ENCODE measurements at places on chromosomes 3 and 15. TPM values are rescaled to one million over a fixed set of nuclear protein-coding genes. Genes with fewer than 3 reads are reported as not detected.

The GOLGA8T gene
- not detected for total RNA-seq

The TRANK1 gene
- 0.13 TPM for total RNA-seq

- DNase-seq = no peak
Observed at GRCh38 chr15:35936284-35936683, 390.3 kb upstream of the DPH6 start.

The EEFSEC gene
- 16.8 TPM for total RNA-seq

GRCh38 chr15:79682285-79682684 is 214.5 kb downstream of the MTHFS start:
- DNase-seq = no peak

GRCh38 chr3:117350371-117350770 is 640.8 kb downstream of the TUSC7 start:
- no peak for DNase-seq

DNA sequence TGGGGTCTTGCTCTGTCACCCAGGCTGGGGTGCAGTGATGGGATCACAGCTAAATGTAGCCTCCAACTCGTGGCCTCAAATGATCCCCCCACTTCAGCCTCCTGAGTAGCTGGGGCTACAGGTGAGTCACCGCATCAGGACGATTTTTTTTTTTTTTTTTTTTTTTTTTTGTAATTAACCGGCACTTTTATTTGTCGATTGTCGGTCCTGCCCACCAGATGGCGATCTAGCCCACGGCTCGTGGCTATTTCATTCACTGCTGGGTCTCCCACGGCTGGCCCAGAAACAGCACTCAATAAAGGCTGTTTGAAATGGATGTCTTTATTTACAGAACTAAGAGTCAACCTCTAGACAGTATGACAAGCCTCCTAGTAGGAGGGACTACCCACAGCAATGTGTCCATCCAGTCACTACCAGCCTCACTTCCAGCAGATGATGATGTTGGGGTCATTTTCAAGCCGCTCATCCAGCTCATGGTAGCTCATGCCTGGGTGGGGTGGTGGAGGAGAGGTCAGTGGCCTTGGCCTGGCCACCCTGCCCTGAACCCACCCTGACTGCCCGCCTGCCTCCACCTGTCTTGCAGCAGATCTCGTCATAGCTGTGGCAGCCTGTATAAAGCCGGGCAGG is 1.8 kb upstream of the ZMYND10 start:
- peak; percentile 74 for DNase-seq

GRCh38 chr3:25781145-25781757 is 2.0 kb downstream of the NGLY1 start:
- no peak for DNase-seq

DNA sequence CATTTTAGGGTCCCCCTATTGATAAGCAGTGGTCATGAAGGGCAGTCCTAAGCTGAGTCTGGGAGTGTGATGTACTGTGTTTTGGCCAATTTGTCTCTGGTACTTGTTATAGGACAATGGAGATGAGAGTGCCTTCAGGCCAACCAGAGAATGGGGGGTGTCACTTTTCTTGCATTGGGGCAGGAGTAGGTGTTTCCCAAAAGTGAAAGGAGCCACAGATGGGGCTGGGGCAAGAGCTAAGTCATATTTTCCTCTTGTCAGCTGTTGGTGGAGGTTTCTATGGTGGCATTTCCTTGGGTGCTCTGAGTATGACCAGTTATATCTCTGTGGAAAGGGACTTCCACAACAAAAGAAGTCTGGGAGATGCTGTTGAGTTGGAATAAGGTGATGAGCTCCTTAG is 24.7 kb upstream of the BSN start:
- DNase-seq = no peak

The PLD1 gene
- total RNA-seq = 17.9 TPM

DNA sequence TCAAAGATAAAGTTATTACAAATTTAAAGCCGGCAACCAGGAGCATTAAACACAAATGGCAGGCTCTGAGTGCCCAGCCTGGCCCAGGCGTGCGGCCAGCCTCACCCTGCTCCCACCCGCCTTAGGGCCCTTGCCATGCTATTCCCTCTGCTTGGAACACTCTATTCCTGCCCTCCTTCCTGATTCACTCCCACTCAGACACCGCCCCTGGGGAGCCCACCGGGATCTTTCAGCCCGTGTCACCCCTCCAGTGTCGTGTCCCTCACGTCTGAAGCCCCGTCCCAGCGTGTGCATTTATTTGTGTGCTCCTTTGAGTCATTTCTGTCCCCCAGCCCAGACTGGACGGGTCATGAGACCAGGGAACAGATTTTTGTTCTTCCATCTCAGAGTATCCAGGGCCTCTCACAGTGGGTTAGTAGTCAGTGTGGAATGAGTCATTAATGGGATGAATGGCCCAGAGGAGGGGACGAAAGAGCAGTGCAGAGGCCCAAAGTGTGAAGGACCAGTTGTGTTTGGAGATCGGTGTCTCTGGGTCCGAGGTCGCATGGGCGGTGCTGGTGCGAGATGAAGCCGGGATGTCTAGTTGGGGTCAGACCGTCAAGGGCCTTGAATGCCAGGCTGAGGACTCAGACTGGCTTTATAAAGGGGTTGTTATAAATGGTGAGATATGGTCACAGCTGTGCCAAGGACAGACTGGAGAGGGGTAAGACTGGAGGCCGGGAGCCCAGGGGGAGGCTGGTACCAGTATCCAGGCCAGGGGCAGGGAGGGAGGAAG is 58.9 kb upstream of the SLC6A6 start:
- DNase-seq = no peak

The PDCD10 gene
- total RNA-seq = 65.7 TPM

The DPPA2 gene
- total RNA-seq = not detected

The CHST13 gene
- total RNA-seq = 0.05 TPM

DNA sequence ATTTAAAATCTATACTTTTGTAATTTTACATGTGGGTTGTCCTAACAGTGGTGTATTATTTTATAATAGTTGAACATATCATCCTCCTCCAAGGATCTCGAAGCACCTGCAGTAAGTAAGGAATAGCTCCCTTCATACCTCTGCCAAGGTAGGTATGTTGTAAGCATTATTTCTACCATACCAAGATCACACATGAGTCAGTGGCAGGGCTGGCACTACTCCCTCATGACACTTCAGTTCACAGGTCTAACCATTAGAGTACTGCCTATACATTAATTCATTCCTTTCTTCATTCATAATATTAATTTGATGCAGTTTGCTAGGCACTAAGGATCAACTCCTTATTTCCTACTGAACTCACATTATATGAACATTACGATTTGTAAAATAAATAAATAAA is 11.9 kb upstream of the LEKR1 start:
- peak; percentile 33 for DNase-seq

The IL17RD gene
- total RNA-seq = 0.13 TPM

DNA sequence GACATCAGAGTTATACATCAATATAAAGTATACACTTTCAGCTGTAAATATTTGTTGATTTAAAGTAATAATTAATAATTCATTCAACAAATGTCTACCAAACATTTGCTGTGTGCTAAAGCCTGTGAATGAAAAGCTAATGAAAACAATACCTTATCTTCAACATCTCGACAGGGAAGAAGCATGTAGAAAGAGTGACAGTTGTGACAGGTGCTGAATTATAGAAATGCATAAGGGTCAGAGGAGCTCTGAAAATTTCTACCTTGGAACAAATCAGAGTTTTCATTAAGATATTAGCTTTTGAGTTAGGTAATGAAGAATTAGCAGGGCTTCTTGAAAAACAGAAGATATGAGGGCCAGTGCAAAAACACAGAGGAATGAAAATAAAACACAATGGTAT is 739.2 kb downstream of the VGLL3 start:
- DNase-seq = no peak

The NUTM1 gene
- total RNA-seq = not detected

DNA sequence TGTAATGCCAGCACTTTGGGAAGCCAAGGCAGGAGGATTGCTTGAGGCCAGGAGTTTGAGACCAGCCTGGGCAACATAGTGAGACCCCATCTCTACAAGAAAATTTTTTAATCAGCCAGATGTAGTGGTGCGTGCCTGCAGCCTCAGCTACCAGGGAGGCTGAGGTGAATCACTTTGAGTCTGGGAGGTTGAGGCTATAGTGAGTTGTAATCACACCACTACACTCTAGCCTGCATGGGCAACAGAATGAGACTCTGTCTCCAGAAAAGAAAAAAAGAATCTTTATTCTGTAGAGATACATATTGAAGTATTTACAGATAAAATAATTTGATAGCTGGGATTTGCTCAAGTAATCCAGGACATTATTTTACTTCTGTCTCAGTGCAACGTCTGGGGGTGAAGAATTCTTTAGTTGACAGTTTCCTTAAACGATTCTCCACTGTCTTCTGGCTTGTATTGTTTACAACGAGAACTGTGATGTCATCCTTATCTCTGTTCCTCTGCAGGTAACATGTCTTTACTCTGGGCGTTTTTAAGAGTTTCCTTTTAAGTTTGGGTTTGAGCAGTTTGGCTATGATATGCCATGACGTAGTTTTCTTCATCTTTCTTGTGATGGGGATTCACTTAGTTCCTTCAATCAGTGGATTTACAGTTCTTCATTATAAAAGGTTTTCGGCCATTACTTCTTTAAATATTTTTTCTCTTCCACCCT is 26.3 kb downstream of the KPNA1 start:
- no peak for DNase-seq

- no peak for DNase-seq
Observed at GRCh38 chr3:9534429-9534828, 19.2 kb downstream of the LHFPL4 start.

DNA sequence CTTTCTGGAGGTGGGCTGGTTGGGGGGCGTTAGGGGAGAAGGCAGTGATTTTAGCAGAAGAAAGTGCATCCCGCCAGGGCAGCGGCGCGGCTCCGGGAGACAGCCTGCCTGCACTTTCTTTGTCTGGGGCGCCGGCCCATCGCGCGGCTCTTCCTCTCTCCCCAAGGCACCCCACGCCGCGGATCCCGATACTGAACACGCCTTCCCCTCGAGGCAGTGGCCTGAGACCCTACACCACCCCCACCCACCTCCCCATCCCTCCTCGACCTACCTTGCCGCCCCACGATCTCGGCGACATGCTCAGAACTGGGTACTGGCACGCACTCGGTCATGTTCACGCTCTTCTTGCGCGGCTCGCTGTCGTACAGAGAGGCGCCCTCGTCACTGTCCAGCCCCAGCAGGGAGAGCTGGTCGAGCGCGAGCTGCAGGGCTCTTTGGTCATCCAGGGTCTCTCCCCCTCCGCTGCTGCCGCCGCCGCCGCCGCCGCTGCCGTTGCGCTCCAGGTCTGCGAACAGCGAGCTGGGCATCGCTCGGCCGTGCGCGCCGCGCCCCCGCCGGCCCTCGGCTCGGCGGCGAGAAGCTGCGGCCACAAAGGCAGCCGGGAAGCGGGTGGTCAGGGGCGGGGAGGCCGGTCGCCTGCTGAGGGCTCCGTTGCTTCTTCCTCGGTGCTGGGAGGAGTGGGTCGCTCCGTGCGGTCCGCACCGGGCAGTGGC is 483 bp downstream of the MEX3B start:
- peak; percentile 30 for DNase-seq

DNA sequence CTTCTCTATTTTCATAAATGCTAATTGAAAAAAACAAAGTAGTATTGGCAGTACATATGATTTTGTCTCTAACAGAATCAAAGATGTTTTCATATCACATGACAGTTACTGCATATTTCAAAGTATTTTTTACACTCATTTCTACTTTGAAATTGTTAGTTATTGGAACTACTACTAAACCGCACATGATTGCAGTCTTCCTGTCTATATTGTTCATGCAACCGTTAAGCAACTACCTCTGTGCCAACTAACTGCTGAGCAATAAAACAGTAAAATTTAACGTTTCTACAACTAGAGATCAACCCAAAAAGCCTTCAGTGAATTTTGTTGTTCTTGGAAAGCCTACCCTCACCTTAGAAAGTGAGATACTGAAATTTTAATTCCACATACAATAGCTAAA is 64.2 kb downstream of the DMXL2 start:
- no peak for DNase-seq

- DNase-seq = no peak
Observed at GRCh38 chr3:108516881-108517280, 6.5 kb upstream of the MYH15 start.

The PLSCR1 gene
- total RNA-seq = 83.2 TPM

- no peak for DNase-seq
Observed at GRCh38 chr15:52023169-52023922, 4.3 kb downstream of the MAPK6 start.

DNA sequence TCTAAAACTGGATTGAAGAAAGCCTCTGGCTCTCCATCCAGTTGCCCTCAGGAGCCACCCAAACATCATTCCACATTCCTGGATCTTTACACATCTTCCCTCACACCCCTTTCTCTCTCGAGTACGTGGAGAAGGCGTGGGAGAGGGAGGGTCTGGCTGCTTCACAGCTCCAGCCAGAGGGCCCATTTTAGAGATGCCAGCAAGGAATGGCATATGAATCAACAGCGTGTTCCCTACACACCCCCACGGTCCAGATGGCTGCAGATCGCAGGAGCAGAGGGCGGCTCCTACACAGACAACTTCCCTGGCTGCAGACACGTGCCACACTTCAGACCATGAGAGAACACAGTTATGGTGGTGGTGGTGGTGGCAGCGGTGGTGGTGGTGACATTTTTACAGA is 280.1 kb downstream of the ERC2 start:
- no peak for DNase-seq

The SPRED1 gene
- total RNA-seq = 36.0 TPM

The C2CD4A gene
- 0.10 TPM for total RNA-seq

The NMNAT3 gene
- 0.46 TPM for total RNA-seq

The NMB gene
- total RNA-seq = 96.2 TPM

DNA sequence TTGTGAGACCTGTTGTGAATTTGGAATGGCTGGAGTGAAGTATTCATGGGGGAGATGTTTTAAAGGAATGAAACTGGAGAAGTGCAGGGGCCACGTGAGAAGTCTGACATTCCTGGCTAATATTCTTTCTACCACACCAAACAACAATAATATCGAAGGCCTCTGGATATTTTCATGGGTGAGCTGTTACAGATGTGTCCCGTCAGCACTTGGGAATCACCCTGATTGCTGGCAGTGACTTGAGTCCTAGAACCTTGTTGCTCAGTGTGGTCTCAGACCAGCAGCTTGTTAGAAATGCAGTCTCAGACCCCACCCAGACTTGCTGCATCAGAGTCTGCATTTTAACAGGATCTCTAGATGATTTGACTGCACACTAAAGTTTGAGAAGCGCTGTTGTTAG is 113.8 kb downstream of the ITPR1 start:
- DNase-seq = no peak

The CCR1 gene
- not detected for total RNA-seq

The NUSAP1 gene
- 167 TPM for total RNA-seq

DNA sequence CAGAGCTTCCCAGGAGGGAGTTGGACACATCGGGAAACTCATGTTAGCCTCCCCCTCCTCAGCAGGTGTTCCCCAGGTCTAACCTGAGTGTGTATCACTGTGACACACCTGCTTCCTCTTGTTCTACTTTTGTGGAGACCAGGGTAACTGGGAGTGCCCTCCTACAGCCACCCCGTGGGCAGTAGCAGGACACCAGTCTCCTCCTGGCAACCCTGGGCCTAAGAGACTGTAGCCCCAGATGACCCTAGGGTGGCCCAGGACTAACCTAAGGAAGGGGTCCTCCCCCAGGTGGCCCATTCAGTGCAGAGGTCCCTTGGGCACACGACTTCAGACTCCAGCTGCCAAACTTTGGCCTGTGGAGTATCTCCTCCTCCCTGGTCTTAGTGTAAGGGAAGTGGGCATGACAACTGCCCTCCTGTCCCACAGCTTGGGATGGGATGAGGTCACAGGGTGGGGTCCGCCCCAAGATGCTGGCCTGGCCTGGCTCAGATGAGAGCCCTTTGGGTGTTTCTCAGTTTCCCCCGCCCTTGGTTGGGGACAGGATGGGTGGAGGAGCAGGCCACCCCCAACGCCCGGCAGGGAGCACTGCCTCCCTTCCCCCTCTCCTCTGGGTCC is 4.8 kb downstream of the CSK start:
- no peak for DNase-seq

The ABI3BP gene
- total RNA-seq = not detected

Measured in HT-29 (cell line).